ENCODE measurements at places on chromosomes 4 and X. TPM values are rescaled to one million over a fixed set of nuclear protein-coding genes. Genes with fewer than 3 reads are reported as not detected.

- no peak overlapping the region for H3K27ac ChIP-seq
- no peaks in the 10 kb centered on the region for H3K36me3 ChIP-seq
- DNase-seq: no peak
Observed at GRCh38 chr4:183335369-183335940, 13.2 kb upstream of the CLDN24 start.

- no peaks in the 10 kb centered on the region for H3K27me3 ChIP-seq
- H3K27ac ChIP-seq: no peak overlapping the region
- no peak for DNase-seq
- no peaks in the 10 kb centered on the region for H3K36me3 ChIP-seq
- H3K4me3 ChIP-seq: no peak overlapping the region
Observed at GRCh38 chrX:148611993-148612392, 111.6 kb downstream of the AFF2 start.

The GABRG1 gene
- total RNA-seq: not detected

The TLR10 gene
- total RNA-seq: not detected

The IL9R gene
- 25.2 TPM for total RNA-seq

GRCh38 chr4:163776957-163777356 lies 282.5 kb downstream of the TMA16 start:
- no peak overlapping the region for H3K4me3 ChIP-seq
- no peak overlapping the region for H3K27ac ChIP-seq
- H3K36me3 ChIP-seq: no peaks in the 10 kb centered on the region
- DNase-seq: no peak
- H3K4me1 ChIP-seq: no peaks in the 10 kb centered on the region
- H3K27me3 ChIP-seq: no peaks in the 10 kb centered on the region
